Activated naive CD4-positive, alpha-beta T cell treated with anti-CD3 and anti-CD28 coated beads, Interleukin-2, amount 10 ng/mL, durations not matched to agents 7 days and 5 days (primary cell): ENCODE measurements at places on chromosomes 7 and 10.

DNA sequence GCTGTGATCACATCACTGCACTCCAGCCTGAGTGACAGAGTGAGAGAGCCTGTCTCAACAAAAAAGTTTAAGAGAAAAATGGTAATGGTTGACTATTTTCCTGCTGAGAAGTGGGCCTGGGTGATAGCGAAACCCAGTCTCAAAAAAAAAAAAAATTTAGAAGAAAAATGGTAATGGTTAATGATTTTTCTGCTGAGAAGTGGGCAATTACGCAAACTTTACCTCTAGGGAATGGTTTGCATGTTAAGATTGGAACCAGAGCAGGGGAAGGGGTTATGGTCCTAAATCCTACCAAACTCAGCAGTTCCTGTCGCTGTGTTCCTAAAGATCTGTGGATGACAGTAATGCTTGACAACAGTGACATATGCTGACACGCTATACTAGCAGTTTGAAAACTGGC is 130.5 kb upstream of the RHEB start:
- no peak for DNase-seq

GRCh38 chr7:66157060-66157459 is 42.4 kb downstream of the CRCP start:
- no peak for DNase-seq

- no peak for DNase-seq
Observed at GRCh38 chr10:129442866-129443265, 24.2 kb upstream of the MGMT start.

DNA sequence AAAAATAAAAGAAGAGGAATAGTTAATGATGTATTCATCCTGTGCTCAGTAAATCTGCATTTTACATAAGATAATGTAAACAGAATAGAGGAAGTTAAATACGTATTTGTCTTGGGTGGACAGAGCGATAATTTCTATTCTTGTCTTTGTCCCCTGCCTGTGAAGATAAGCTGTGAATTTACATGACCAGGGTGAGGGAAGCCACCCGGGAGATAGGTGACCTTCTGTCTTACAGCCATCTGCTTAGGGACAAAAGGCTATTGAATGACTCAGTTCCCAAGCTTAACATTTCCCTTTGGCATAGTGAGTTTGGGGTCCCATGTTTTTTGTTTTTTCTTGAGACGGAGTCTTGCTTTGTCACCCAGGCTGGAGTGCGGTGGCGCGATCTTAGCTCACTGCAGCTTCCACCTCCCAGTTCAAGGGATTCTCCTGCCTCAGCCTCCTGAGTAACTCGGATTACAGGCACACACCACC is 88.7 kb upstream of the KCTD7 start:
- no peak for DNase-seq

DNA sequence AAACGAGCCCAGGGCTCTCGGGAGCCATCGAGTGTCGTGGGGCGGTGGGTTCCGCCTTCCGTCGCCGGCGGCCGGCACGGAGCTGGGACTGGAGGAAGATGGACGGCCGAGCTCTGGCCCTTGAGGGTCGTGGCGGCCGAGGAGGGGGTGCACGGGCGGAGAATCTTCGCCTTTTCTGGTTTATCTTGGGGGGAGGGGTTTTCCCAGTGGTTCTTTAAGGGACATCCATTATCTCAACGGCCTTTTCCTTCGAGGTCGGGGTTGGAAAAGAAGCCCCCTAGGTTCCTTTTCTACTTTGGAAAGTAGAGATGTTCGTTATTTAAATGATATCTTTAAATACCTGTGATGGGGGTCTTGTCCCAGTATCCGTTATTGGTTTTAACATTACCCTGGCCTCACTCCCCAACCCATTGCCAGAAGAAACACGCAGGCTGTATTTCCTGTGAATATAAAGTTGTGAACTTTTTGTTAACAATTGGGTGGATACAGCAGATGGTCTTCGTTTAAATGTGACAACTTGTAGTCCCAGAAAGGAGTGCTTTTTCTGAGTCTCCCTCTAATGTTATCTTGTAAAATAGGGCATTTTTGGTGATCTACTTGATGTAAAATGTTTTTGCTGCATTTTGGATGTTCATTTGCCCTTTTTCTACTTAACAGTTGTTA is 765 bp downstream of the CCAR1 start:
- DNase-seq, result no peak

- no peak for DNase-seq
Observed at GRCh38 chr7:69182596-69183467, 415.4 kb upstream of the AUTS2 start.

DNA sequence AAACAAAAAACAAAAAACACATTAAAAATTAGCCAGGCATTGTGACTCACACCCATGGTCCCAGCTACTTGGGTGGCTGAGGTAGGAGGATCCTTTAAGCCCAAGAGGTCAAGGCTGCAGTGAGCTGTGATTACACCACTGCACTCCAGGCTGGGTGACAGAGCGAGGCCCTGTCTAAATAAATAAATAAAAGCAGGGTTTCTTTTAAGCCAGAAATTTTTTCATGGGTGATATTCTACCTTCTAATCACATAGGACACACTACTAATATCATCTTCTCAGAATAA is 14.2 kb upstream of the SVIL start:
- DNase-seq, result no peak

DNA sequence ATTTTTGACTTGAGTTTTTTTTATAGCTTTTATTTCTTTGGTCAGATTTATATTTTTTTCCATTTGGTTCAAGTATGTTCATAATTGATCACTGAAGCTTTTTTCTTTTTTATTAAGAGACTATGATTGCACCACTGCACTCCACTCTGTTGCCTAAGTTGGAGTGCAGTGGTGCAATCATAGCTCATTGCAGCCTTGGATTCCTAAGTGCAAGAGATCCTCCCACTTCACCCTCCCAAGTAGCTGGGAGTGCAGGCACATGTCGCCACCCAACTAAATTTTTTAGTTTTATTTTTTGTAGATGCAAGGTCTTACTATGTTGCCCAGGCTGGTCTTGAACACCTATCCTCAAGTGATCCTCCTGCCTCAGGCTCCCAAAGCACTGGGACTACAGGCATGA is 97.7 kb upstream of the KIF5B start:
- DNase-seq, result no peak

- DNase-seq, result no peak
Observed at GRCh38 chr7:842431-843031, 10.3 kb downstream of the SUN1 start.

- no peak for DNase-seq
Observed at GRCh38 chr7:101910991-101911799, 93.8 kb downstream of the CUX1 start.

DNA sequence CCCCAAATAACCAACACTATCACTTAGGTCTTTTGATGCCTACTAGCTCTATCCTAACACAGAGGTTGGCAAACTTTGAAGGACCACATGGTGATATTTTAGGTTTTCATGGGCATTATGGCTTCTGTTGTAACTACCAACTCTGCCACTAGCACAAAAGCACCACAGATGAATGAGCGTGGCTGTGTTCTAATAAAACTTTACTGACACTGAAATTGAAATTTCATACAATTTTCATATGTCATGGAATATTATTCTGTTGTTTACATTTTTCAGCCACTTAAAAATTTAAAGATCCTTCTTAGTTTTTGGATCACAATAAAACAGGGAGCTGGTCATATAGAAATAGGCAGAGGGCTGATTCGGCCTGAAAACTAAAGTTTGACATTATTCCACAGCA is 26.4 kb downstream of the CBX3 start:
- DNase-seq, result no peak

DNA sequence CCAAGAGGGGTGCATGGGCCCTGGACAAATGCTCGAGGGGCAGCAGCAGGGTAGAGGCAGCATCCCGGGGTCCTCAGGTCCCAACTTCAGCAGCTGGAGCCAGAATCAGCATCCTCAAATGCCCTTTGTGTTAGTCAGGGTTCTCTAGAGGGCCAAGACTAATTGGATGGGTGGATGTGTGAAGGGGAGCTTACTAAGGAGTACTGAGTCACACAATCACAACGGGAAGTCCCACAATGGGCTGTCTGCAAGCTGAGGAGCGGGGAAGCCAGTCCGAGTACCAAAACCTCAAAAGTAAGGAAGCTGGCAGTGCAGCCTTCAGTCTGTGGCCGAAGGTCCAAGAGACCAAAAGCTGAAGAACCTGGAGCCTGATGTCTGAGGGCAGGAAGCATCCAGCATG is 162.9 kb upstream of the TCERG1L start:
- DNase-seq, result no peak

GRCh38 chr10:117603726-117604125 is 61.2 kb downstream of the EMX2 start:
- DNase-seq, result no peak

DNA sequence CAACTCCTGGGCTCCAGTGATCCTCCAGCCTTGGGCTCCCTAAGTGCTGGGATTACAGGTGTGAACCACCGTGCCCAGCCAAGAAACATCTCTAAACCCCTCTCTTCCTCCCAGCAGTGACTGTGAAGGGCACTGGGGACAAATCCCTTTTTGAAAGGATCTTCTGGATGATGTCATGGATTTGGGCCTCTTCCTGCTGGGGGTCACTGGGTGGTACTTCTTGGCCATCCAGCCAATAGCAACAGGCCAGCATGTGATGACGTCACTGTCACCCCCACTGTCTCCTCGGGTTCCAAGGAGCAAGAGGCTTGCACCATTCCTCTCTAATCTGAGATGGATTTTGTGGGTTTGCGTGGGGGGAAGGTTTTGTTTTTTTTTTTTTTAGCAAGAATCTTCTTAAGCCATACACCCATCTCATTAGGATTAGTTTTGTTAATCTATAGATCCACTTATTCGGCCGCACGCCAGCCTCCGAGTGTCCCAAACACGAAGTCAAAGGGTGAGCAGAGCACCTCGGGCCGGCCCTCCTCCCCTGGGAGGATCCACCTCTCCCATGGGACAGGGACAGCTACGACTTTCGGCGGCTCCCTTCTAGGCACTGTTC is 29.4 kb upstream of the TNRC18 start:
- no peak for DNase-seq

DNA sequence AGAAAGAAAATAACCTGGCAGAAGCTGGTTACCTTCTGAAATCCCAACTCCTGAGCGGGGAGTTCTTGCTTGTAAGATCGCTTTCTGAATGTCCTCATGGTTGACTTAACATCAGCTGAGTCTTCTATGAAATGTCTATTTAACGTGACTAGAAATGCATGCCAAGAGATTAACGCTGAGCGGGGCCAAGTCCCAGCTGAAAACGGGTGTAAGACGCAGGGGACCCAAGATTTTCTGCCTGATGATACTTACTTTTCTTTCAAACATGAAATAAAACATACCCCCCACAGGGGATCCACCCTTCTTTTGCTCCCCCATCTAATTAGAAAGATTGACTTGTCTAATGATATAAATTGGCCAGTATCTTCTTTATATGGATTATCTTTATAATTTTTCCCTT is 14.9 kb downstream of the OR9A2 start:
- DNase-seq, result no peak

DNA sequence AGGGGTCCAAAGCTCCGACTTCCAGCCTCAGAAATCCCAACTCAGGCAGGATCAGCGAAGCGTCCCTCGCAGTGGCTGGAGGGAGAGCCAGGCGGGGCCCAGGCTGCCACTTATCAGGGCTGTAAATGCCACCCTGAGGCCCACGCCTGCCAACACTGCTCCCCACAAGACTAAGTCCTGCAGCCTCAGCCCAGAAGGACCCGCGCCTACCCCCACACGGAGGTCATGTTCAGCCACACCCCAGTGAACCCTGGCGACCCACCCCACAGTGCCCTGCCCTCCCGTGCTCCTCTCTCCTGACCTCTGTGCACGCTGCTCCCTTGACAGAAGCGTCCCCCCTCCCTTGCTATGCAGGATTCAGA is 3.2 kb downstream of the PSMG3 start:
- DNase-seq, result no peak

DNA sequence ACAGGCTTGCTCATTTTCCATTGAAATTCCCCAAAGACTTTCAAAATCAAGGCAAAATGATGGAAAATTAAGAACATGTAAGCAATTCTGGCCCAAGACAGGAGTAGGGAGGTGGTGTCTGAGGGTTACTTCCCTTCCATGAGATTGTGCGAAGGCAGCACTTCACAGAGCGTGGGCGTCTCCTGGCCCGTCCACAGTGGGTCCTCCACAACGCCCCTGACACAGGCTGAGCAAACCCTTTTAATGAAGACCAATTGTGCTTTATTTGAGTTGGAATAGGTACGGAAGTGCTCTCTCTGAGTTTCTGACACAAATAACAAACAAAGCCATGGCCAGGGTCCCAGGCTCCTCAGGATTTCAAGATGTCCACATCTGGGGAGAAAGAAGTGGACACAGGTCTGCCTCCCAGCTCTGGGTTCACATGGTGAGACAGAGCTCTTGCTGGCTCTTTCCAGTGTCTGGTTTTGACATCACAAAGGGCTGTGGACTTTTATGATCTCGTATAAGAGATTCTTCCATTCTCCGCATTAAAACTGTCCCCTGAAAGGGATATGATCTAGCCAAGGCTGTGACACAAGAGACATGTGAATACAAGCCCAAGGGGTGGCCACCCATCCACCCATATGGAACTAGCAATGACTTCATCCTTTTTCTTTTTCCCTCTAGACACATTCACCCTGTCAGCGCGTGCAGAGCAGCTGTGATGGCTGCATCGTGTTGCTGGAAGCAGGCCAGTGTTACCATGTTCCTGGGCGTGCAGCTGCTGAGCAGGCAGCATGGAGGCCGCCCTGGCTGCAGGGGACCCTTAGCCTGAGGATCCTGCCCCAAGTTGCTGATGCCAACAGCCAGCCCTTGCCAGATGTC is 145.6 kb downstream of the ADAM12 start:
- no peak for DNase-seq

DNA sequence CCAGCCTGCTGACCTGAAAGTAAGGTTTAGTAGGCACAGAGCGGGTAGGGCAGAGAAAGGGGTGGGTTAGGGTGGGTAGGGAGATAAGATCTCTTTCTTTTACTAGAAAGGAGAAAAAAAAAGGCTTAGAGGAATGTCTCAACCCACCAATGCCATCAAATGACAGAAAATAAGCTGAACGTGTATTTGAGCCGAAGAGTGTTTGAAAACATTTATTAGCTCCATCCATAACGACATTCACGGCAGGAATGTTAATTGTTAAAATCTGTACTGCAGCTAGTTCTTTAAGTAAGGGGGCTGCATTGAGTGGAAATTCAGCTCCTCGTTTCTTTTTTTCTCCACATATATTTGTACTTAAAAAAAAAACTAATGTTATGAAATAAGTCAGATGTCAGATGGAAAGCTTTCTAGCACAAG is 63.7 kb upstream of the ARID5B start:
- DNase-seq, result no peak

- DNase-seq, result no peak
Observed at GRCh38 chr7:100897772-100898454, 2.2 kb upstream of the ACHE start.

GRCh38 chr10:78532480-78533042 is 498.9 kb downstream of the RPS24 start:
- DNase-seq, result no peak

- DNase-seq, result no peak
Observed at GRCh38 chr10:24238519-24239247, 29.7 kb downstream of the KIAA1217 start.

DNA sequence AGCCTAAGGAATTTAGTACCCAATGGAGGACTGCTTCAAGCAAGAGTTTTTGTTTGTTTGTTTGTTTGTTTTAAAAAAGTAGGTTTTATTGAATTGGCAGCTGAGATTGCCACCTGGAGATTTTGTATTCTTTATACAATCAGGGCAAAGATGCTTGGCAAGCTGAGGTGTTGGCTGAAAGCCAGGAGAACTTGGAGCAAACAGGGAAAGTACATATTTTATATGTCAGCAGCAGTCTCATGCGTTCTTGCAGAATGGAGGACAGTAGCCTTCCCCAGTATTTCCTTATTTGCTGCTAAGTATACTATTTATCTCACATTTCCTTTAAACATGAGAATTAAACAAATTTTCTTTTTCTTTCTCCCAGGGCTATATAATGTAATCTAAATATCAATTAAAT is 22.6 kb upstream of the ICA1 start:
- DNase-seq, result no peak
